ENCODE measurements at places on chromosomes 3 and 15. TPM values are rescaled to one million over a fixed set of nuclear protein-coding genes. Genes with fewer than 3 reads are reported as not detected.

DNA sequence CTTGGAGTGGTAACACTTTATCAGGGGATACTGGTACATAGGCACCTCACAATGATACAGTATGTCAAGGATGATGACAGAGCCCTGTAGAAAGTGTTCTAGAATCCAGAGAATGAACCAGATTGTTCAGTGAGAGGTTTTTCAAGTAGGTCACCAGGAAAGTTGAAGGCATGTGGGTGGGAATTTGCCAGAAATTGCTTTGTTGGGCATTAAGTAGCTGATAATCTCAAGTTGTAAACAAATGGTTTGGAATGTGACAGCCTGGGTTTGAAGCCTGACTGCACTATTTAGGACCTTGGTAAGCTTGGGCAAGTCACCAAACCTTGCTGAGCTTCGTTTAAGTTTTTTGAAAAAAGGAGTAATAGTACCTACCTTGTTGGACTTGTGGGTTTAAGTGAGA lies 12.5 kb downstream of the SLC35G2 start:
- DNase-seq, result no peak

- no peak for DNase-seq
These were observed 146.3 kb downstream of the P3H2 start for GRCh38 chr3:189974359-189974758.

- no peak for DNase-seq
These were observed 17.8 kb upstream of the ERICH6 start for GRCh38 chr3:150721285-150722130.

GRCh38 chr15:96356494-96357455 lies 26.3 kb downstream of the NR2F2 start:
- peak; percentile 84 for DNase-seq

DNA sequence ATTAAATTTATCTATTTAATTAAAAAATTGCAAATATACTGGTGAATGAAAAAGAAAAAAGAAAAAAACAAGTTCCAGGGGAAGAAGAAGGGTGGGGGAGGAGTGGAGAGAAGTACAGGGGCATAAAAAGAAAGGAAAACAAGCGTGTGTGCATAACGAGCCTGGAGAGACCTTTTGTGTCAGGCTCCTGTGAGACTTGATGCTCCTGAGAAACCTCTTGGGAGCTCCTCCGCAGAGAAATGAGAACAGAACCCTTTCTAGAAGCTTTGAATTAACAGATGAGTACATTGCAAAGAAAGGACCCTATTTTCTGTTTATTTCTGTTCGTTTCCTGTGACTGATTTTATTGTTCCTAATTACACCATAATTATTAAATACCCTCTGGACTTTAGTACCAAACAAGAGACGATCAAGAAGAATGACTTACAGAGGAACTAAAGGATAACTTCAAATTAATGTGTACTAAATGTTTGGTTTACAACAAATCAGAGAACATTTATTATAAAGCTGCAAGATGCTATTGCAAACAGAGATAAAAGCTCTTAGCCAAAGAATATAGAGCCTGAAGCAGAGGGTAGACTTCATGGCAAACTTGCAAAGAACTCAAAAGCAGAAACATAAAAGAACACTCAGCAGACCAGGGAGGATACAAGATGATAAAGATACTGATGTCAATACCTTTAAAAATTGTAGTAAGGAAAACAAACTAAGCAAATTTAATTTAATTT lies 74.7 kb downstream of the DPPA2 start:
- DNase-seq, result peak; percentile 44

- no peak for DNase-seq
These were observed 62.6 kb downstream of the OSBPL10 start for GRCh38 chr3:31918179-31919150.

DNA sequence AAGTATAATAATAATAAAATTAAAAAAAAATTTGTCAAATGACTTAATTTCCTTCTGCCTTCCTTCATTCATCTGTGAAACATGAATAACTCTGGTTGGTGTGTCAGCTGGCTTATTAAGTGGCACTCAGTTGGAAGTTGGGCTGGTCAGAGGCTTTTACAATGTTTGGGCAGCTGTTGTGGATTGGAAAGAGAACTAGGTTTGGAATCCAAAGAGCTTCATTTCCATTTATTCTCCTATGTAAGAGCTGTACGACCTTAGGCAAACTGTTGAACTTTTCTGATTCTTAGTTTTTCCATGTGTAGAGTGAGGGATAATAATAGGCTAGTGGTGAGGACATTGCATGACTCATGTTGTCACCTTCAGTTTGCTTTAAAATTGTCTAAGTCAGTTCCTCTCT lies 606.7 kb downstream of the PDCD6IP start:
- DNase-seq, result no peak

- peak; percentile 32 for DNase-seq
These were observed 26.7 kb upstream of the TMC3 start for GRCh38 chr15:81400640-81401236.

GRCh38 chr15:83305704-83306291 lies 21.3 kb upstream of the BNC1 start:
- no peak for DNase-seq

- no peak for DNase-seq
These were observed 603.1 kb downstream of the NLGN1 start for GRCh38 chr3:174000675-174001074.

DNA sequence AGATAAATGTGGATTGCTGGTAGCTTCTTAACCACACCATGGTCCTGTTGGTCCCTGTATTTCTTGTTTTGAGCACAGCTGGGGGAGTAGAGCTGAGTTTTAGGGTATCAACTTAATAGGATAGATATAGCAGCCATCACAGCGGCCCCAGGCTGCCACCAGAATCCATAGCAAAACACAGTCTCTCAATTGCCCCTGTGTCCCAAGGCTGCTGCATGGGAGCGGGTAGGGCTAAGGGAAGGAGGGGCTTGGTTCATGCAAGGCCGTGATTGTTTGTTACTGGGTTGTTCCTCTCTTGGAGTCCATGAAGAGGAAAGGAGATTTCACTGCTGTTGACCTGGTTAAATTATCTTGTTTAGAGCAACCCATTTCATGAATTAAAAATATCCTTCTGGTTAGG lies 22.1 kb downstream of the ARNT2 start:
- DNase-seq, result no peak

DNA sequence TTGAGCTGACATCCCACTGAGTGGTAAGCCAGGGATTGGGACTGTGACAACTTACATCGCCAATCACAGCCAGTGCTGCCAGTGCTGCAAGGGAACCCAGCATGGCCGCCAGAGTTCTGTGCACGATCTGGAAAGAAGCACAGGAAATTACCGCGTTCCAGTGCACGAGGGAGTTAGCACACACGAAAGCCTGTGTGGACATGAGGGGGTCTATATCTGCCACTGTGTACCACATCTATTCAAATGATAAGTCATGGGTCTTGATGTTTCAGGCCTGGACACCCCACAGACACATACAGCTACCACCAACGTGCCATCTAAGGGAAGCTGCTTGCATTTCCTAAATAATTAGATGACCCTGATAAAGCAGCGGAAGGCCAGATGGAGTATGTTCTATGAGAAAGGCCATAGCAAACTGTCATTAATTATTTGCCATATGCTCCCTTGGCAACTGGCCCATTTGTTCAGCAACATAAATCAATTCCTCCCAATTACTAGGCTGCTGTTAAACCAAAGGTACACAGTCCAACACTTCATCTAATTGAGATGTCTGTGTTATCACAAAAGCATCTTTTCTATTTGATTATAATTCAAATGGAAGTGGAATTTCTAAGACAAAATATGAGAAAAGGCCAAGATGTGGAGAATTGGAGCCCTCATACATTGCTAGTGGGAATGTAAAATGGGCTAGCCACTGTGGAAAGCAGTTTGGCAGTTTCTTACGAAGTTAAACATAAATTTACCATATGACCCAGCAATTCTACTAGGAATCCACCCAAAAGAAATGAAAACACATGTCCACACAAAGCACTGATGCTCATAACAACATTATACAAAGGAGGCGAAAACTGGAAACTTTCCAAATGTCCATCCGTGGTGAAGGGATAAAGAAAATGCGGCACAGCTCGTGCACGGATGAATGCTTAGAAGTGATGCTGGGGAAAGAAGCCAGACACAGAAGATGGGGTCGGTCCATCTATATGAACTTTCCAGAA lies 108.3 kb downstream of the OCA2 start:
- peak; percentile 5 for DNase-seq

DNA sequence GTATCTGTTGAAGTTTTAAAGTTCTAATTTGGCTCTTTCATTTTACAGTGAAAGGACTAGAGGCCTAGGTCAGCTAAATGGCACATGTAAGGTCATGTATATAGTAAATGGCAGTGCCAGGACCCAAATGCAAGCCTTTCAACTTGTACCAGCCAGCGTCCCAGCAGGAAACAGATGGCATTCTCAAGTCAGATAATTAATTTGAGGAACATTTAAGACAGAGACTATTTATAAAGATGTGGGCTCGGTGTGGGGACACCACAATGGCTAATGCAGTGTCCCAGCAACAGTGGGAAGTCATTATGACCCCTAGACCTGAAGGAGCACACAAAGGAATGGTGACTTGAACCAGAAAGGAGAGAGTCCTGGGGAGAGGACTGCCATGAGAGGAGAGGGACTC lies 6.1 kb downstream of the MINDY4B start:
- DNase-seq, result no peak

DNA sequence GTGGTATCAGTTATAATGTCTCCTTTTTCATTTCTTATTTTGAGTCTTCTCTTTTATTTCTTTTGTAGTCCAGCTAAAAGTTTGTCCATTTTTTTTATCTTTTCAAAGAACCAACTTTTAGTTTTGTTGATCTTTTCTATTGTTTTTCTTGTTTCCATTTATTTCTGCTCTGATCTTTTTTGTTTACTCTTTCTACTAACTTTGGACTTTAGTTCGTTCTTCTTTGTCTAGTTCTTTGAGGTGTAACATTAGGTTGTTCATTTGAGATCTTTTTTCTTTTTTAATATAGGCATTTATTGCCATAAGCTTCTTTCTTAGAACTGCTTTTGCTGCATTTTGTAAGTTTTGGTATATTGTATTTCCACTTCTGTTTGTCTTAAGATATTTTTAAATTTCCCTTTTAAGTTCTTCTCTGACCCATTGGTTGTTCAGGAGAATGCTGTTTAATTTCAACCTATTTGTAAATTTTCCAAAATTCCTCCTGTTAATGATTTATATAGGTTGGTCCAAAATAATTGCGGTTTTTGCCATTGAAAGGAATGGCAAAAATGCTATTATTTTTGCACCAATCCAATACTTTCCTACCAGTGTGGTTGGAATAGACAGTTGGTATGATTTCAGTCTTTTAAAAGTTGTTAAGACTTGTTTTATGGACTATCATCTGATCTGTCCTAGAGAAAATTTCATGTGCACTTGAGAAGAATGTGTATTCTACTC lies 51.2 kb downstream of the KAT2B start:
- DNase-seq, result no peak

- no peak for DNase-seq
These were observed 124.4 kb downstream of the HCN4 start for GRCh38 chr15:73244333-73244732.

DNA sequence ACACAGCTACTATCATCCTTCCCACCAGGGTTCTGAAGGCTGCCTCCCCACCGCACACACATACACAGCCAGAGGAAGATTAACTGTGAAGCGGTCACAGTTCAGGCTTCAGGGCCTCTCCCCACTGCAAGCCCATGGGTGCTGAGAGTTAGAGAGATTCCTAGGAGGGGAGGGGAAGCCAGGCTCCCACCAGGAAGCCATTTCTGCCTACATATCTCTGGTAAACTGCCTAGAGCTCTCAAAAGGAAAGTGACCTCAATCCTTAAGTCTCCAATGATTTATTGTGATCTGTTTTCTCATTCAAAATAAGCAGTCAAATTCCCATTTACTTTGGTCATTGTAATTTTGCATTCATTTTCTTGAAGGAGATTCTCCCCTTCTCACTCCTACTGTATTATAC lies 141.0 kb upstream of the BNIP2 start:
- no peak for DNase-seq

- DNase-seq, result no peak
These were observed 17.0 kb downstream of the TOPBP1 start for GRCh38 chr3:133644768-133645167.

- DNase-seq, result no peak
These were observed 621.5 kb upstream of the SEMA6D start for GRCh38 chr15:47095833-47096232.

DNA sequence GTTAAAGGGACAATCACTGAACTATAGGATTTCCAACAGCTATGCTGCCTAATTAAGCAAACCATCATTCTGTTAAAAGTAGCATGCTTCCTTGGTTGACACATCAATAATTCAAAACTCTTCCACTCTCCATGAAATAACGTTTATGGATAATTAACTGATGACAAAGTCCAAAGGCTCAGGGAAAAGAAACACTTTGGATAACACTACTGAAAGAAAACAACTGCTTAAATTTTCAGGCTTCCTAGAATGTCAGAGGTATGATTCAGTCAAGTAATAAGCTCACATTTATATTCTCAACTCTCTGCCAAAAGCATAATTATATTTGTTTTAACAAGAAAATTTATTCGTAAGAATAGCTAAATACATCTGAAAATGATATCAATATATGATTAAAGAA lies 49.6 kb downstream of the WDR72 start:
- no peak for DNase-seq

GRCh38 chr15:91116113-91117067 lies 16.3 kb downstream of the SV2B start:
- no peak for DNase-seq

GRCh38 chr3:194526164-194526563 lies 39.4 kb upstream of the ATP13A3 start:
- DNase-seq, result no peak

- DNase-seq, result no peak
These were observed 290.0 kb upstream of the GADL1 start for GRCh38 chr3:31184261-31185061.

DNA sequence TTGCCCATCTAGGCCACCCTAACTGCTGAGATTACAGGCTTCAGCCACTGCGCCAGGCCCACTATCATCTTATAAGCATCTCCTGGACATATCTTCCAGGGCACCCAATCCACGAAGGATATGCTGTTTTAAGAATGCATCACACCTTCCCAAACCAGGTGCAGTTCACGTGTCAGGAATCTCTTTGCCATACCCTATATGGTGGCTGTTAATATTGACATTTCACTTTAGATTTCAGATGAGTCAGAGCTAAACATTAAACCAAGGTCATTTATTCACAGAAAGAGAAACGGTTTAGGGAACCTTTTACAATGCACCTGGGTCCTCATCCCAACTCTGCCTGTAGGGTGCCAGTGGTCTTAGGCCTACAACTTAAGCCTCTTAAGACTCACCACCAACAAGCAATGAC lies 85.7 kb downstream of the TBL1XR1 start:
- DNase-seq, result no peak

GRCh38 chr3:148280623-148281242 lies 417.0 kb upstream of the AGTR1 start:
- no peak for DNase-seq

- DNase-seq, result no peak
These were observed 230.9 kb downstream of the NSUN3 start for GRCh38 chr3:94293793-94294195.

The ARL8B gene
- 82.3 TPM for polyA plus RNA-seq

The RGMA gene
- polyA plus RNA-seq, result 9.8 TPM

The NEK10 gene
- 1.8 TPM for polyA plus RNA-seq

The PRR20G gene
- polyA plus RNA-seq, result not detected

The NRROS gene
- polyA plus RNA-seq, result 4.2 TPM

The STX19 gene
- polyA plus RNA-seq, result 0.34 TPM

The ATP13A3 gene
- polyA plus RNA-seq, result 97.7 TPM

The RARB gene
- polyA plus RNA-seq, result 56.3 TPM

The CADPS gene
- polyA plus RNA-seq, result 1.9 TPM

The SGO1 gene
- 8.5 TPM for polyA plus RNA-seq

The CASR gene
- 21.9 TPM for polyA plus RNA-seq

The KLHL40 gene
- 0.03 TPM for polyA plus RNA-seq

The KCNMB2 gene
- polyA plus RNA-seq, result 32.1 TPM
